ENCODE measurements at places on chromosomes 5 and 9.

DNA sequence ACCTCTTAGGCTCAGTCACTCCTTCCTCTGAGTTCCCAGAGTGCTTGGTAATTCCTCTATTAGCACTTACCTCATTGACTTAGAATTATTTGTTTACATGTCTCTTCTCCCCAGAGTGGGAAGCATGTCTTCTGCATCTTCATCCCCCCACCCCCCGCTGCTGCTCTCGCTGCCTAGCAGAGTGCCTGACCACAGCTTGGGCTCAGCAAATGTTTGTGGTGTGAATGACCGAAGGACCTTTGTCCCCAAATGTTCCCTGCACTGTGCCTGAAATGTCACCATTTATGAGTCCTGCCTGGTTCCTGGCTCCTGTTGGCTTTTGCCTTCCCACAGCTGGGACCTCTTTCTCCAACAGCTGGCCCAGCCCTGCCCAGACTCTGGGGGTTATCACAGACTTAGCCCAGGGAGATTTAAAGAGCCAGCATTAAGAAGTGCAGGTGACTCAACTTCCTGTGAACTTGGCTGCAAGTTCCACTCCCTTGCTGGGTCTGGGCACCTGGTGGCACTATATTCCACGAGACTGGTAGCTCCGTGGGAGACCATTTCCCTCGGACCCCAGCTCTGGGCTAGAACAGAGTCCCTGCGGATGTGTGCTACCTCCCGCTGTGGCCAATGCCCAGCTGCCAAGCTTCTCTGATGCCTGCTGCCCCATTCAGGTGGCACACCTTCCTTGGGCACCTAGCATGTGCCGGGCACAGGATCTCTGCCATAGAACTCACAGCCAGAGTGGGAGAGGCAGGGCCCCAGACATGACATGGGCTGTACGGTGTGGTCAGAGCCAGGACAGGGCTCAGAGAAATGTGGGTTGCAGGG lies 1.8 kb upstream of the HMCN2 start:
- DNase-seq, result no peak

- DNase-seq, result peak; percentile 19
These were observed 17.3 kb upstream of the TNIP1 start for GRCh38 chr5:151097820-151098767.

GRCh38 chr5:133878236-133878555 lies 90.2 kb downstream of the C5orf15 start:
- DNase-seq, result no peak

DNA sequence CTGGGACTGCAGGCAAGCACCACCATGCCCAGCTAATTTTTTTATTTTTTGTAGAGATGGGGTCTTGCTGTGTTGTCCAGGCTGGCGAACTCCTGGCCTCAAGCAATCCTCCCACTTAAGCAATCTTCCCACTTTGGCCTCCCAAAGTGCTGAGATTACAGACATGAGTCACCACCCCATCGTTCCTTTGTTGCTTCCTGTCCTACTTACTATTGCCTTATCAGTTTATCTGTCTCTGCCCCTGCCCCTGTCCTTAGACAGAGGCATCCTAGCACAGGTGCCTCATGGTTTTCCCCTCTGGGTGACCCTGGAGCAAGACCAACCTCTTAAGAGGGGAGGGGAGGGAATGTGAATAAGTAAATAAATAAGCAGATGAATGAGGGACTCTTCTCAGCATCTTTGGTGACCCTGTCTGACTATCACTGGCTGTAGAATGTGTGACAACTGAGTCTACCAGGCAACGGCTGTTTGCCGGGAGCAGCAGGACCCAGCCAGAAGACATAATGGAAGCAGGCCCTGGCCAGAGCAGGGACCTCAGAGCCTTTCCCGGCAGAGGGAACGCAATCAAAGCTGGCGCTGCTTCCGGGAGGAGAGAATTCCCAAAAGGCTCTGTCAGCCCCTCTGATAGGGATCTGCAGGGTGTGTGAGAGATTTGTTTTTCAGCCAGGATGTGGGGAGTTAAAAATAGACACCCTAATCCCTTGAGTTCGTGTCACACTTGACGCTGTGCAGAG lies 43.8 kb upstream of the DAB2IP start:
- no peak for DNase-seq

- DNase-seq, result no peak
These were observed 1084.4 kb upstream of the WWC1 start for GRCh38 chr5:167207081-167207480.

- DNase-seq, result no peak
These were observed 40.3 kb downstream of the CCDC125 start for GRCh38 chr5:69292306-69292705.

DNA sequence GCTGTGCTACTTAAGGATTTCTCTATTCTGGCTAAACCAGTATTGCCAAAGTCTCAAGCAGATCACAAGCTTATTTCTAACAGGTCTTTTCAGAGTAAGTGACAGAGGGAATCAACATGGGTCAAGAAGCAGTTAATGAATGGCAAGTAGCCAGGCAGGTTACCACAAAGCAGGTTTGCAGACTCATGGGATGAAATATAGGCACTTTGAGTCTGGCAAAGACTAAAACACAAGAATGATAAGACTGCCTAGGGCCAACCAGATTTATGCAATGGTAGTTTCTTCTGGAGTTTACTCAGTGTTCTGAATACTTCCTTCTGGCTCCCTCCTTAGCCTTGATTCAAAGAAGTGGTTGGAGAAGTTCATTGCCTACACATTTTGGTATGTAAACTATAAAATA lies 3.6 kb downstream of the HMGCS1 start:
- no peak for DNase-seq

DNA sequence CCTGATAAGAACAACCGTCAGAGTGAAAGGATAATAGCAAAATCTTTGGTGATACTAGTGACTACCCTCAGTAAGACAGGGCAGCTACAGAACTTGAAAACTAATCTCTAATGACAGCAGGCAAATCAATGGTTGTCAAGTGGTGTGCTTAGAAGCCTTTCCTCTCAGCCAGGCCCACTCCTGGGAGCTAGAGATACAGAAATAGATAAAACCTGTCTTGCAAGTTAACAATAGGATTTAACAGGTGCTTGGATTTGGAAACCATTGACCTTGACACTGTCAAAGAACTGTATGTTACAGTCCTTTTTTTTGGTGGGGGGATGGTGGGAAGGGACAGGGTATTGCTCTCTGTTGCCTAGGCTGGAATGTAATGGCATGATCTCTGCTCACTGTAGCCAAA lies 118.6 kb downstream of the BASP1 start:
- DNase-seq, result no peak

DNA sequence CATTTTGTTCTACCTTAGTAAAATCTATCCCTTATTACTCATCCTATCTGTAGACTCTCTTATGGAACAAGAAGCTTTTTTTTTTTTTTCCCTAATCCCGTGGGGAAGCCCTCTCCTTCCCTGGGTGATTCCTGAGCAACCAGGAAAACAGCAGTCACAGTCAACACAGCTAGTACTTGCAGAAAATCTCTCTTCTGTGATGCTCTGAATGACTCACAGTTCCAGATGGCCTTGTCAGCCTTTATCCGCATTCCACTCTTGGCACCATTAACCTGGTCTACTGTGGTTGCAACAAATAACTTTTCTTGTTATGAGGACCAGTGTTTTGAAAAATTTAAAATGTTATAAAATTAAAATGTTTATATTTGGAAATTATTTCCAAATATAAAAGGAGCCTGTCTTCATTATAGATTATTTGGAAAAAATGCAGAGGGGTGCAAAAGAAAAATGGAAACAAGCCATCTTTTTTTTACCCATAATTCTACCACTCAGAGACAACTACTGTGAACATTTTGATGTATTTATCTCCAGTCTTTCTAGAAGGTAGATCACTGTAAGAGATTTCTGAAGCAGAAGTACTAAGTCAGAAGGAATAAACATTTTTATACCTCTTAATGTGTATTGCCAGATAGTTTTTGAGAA lies 486.7 kb downstream of the RAB3C start:
- no peak for DNase-seq

DNA sequence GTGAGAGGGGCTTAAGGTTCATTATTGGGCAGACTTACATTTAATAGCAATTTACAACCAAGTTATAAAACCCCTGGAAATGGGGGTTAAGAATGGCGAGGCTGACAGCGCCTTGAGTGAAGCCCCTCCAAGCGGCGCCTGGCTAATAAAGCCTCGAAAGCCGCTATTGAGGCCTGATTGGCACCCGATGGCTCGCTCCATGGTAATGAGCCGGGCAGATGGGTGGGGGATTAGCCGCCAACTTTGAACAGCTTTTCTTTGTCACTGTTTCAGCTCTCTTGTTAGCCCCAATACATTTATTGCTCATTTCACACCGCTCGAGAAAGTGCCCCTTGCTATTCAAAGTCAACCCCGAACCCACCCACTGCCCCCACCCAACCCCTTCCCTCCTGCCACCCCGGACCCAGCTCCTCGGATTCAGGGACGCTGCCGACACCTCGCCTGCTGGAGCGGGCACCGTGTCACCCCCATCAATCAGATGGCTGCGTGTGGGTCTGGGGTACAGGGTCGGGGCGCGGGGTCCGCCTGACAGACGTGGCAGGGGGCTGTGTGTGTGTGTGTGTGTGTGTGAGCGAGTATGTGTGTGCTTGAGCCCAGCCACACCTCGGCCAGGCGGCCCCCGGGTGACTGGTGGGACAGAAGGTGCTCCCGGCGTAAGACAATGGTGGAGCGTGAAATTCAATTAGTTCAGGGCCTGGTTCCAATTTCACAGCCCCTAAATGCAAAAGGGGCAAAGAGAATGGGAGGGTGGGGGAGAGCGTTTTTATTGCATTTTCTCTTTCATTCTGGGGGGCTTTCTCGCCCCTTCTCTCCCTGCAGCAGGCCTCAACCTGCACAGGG lies 34.2 kb downstream of the ASS1 start:
- DNase-seq, result no peak

- no peak for DNase-seq
These were observed 87.4 kb downstream of the PAX5 start for GRCh38 chr9:36946653-36947052.

DNA sequence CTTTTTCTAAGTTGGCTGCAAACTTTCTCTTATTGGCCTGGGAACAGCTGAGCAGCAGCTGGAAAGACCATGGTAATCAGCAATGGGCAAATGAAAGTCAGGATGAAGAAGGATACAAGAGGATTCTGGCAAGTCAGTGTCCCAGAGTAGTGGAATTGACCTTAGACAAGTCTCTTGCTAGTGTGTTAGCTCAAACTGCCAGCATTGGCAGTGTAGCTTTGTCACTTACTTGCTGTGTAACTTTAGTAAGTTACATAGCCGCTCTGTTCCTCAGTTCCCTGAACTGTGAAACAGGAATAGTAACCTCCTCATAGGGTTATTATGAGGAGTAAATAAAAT lies 3.6 kb downstream of the ALDH1A1 start:
- DNase-seq, result no peak

- DNase-seq, result no peak
These were observed 90.3 kb upstream of the PALM2AKAP2 start for GRCh38 chr9:109689701-109690100.

DNA sequence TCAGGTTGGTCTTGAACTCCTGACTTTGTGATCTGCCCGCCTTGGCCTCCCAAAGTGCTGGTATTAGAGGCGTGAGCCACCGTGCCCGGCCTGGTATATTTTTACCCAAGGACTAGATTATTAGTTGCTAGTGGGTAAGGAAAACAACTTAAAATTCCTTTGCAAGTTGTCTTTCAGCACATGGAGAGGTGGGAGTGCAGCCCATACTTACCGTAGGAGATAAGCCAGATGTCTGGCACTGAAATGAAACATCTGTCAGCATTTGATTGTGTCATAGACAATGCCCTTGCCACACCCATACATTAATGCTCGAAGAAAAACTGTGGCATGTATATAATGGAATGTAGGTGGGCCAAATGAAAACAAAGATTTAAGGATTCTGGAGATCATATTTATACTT lies 36.6 kb upstream of the ANKH start:
- DNase-seq, result no peak

- no peak for DNase-seq
These were observed 85.0 kb upstream of the TAF11L2 start for GRCh38 chr5:17412760-17413671.

DNA sequence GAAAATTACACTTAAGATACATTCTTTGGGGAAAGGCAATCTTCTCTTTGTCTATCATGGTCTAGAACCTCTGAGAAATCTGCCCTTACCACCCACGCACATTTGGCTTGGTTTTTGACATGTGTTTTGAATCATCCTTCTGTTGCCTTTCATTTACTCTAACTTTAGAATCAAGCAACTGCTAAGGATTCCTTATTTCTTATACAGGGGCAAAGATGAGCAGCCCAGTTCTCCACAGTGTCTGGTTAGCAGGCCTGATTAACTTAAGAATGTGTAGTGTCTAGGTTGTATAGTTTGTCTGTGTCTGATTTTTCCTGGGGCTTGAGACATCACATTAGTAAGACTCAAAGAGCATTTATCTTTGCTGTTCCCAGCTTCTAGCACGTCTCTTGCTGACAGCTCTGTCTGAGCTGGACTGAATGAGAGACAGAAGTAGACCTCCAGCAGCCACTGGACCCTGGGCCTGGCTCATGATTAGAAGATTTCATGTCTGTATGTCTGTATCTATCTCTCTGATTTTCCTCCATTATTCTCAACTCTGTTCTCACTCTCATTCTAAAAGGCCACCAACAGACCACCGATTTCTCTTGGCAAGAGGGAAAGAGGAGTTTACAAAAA lies 31.8 kb upstream of the PCA3 start:
- no peak for DNase-seq

DNA sequence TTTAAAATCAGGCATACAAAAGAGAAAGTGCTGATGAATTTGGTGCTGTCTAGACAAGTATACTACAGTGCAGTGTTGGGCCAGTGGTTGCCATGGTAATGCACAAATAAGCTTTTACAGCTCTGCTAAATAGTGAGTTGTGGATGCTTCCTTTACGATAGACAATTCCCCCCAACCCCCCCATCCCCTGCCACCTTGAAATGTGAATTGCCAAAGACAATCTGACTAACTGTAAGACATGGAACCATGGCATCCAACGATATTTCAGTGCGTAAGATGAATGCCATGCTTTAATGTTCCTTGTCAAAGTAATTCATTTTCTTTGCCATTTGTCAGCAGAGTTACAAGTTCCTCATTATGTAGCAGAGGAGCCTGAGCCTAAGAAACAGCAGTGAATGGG lies 91.5 kb upstream of the NREP start:
- no peak for DNase-seq

DNA sequence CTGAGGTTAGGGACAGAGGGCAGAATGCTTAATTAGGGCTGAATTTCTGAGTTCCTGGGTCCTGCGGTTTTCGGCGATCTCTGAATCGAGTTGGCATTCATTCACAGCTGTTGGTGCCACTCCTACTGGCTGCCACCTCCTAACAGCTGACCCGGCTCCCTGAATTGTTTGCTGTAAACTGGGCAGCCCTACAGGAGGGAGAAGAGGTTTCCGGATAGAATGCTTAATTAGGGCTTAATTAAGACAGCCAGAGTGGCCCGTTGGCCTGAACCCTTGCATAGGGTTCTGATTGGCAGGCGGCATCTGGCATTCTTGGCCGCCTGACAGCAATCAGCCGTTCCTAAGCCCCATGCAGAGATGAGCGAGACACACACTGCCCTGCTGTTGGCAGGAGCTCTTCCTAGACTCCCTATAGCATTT lies 25.7 kb downstream of the FRMPD1 start:
- no peak for DNase-seq

DNA sequence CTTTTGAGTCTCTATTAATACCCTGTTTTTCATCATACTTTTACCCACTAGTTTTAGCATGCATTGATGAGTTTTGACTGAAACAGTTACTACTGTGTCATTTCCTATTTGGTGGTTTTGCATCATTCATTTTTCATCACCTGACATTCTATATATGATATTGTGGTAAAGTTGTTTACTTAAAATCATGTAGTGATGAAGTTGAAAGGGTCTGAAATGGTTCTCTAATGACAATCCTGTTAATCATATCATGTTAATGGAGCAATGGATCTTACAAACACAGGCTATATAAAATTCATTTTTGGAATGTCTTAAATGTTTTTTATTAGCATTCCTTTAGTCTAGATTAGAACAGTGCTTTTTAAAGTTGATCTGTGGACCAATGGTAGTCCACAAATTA lies 84.1 kb downstream of the ERBIN start:
- DNase-seq, result no peak

All from stimulated activated CD8-positive, alpha-beta memory T cell treated with anti-CD3 and anti-CD28 coated beads, Interleukin-4, amount 100 ng/mL, for 24 hours (primary cell).